ENCODE measurements at places on chromosomes 7 and 10.

DNA sequence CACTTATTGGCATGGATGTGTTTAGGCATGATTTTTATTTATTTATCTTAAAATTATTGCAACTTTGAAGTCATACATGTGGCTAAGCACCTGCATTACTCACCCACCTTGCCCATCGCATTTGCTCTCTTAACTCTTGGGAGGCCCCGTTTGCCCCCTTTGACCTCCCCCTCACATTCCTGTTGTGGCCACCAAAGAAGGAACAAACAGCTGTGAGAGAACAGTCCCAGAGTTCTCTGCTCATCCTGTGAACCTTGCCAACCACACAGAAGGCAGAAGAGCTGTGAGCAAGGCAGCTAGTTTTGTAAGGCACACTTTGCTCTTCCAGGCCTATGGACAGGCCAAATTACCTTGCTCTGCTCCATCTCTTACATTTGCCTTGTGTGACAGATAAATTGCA lies 23.6 kb upstream of the FGL2 start:
- DNase-seq: no peak

DNA sequence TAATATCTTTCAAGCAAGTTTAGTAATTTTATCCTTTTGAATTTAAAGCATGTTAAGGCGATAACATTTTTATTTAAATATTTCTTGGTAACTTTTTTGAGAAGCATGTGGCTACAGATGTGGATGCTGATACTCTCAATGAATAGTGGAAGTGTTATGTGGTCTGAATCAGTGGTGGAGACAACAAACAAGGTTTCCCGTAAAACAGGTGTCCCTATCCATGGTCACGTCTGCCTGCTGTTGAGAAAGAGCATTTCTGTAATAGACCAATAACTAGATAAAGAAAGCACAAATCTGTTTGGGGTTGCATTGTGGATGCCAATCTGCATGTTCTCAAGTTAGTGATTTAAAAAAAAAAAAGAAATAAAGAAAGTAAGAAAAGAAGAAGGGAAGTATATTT lies 13.9 kb upstream of the MAPK8 start:
- no peak for DNase-seq

GRCh38 chr7:142790555-142790954 lies 19.8 kb downstream of the PRSS2 start:
- no peak for DNase-seq

- no peak for DNase-seq
Measured at GRCh38 chr7:121475806-121476205, 79.7 kb upstream of the FAM3C start.

- no peak for DNase-seq
Measured at GRCh38 chr7:7228472-7228871, 46.1 kb downstream of the C1GALT1 start.

DNA sequence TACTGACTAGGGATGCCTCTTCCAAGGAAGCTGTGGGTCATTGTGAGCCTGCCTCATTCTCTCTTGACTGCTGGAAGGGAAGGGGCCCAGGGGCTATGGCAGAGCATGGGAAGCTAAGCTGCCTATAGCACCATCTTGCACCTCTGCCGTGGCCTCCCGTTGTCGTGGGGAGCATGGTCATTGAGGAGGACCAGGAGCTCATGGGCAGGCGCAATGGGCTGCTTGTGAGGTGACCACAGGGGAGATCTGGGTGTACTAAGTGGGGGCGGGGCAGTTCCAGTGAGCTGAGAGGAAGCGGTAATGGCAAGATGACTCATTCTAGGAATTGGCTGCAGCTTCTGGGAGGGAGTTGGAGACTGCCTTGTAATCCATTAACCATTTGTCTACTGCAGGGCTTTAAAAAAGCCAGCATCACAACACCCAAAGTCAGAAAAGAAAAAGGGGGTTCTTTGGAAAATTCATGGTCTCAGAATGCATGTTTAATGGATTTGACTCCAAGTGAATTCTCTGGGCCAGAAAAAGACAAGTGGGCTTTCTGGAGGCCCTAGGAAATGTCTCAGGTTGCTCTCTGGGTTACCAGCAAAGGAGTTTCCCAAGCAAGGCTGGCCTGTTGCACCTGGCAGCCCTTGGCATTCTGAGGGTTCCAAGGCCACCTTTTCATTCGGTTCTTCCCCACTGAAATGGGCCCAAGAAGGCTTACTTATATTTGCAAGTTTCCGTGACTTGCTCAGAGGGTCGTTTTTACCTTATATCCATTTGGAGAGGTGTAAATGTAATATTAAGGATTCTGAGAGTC lies 3.6 kb downstream of the DUSP5 start:
- no peak for DNase-seq

DNA sequence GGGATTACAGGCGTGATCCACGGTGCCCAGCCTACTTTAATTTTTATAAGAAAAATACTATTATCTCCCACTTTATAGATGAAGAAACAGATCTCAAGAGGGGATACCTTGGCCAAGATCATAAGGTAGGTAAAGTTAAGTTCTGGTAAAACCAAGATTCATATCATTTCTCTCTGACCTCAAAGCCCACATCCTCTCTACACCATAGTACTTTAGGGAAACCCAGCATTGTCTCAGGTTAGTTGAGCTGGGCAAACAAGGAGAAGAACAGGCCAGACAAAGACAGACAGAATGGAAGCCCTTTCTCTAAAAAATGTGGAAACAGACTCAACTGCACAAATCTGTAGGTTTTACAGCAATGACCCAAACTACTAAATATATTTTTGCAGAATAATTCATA lies 197.7 kb upstream of the FRMD4A start:
- DNase-seq: no peak

DNA sequence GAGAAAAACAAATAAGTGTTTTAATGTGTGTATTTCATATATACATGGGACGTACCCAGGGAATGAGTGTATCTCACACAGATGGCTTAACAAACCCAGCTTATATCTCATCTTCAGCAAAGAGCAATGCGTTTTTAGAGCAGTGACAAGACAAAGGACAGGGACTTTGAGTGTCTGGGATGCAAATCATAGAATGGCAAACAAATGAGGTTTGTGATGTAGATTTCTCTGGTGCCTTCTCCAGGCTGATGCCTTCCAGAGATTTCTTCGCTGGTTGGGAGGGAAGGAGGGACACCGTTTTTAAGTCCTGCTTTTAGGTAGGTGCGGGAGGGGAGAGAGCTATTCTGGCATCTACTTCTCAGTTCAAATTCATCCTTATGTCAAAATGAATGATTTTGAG lies 16.6 kb downstream of the LANCL2 start:
- DNase-seq: no peak

GRCh38 chr7:78018641-78019446 lies 220.3 kb downstream of the PHTF2 start:
- no peak for DNase-seq

- DNase-seq: no peak
Measured at GRCh38 chr7:32150039-32150438, 79.8 kb upstream of the PDE1C start.

DNA sequence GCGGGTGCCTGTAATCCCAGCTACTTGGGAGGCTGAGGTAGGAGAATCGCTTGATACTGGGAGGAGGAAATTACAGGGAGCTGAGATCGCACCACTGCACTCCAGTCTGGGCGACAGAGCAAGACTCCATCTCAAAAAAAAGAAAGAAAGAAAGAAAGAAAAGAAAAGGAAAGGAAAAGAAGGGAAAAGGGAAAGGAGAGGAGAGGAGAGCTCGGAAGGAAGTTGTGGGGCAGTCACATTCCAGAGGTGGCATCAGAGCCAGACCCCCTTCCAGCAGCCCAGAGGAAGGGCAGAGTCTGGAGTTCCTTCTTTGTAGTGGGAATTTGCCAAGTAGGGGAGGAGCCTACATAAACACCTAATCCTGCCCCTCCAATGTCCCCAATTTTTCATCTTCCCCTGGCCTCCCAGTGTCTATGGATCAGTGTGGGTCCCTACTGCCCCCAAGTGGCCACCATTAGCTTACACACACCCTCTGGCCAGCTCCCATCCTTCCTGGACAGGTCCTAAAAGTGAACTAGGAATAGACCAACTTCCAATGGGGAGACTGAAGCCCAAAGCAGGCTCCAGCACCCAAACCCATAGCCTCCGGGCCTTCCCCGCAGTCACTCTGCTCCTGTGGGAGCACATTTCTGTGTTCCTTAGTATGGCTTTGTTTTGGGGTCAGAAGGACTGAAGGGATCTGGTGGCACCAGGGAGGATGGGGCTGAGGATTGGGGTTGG lies 39.6 kb upstream of the HSPB1 start:
- no peak for DNase-seq

DNA sequence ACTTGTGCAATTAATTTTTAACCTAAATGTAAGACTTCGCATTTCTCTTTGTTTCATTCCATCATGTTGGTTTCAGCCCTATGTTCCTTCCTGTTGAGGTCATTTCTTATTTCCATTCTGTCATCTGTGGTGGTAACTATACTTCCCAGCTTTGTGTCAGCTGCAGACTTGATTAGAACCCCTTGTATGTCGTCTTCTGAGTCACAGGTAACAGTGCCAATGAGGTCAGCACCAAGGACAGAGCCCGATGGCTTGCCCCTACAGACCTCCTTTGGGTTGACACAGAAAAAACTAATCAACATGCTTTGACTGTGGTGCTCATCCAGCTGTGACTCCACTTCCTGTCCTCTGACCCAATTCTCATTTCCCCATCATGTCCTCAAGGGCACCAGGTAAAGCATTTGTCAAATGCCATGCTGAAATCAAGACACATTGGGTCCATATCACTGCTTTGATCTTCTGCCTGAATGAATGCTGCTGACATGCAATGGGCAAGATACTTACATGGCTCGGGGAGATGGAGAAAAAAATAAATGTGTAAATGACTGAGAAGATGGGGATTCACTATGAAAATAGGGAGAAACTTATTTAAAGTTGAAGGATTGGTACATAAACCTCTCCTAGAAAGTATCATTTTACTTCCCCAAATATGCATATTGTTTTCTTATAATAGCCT lies 25.6 kb upstream of the CRTAC1 start:
- DNase-seq: no peak

DNA sequence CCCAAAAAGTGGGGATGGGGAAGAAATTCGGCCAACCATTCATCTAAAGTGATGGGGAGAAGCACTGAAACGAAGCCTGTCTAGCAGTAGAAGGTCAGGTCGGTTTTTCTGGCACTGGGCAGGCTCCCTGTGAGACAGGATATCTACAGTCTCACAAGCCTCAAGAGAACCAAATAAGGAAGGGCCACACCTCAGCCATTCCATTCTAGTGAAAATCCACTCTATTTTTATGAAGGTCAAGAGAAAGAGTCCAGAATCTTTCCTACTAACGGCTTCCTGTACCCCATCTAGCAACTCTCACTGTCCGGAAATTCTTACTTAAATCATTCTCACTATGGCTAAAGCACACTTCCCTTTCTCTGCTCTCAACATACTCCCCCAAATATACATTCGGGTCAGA lies 267.1 kb downstream of the PRPF18 start:
- DNase-seq: no peak

DNA sequence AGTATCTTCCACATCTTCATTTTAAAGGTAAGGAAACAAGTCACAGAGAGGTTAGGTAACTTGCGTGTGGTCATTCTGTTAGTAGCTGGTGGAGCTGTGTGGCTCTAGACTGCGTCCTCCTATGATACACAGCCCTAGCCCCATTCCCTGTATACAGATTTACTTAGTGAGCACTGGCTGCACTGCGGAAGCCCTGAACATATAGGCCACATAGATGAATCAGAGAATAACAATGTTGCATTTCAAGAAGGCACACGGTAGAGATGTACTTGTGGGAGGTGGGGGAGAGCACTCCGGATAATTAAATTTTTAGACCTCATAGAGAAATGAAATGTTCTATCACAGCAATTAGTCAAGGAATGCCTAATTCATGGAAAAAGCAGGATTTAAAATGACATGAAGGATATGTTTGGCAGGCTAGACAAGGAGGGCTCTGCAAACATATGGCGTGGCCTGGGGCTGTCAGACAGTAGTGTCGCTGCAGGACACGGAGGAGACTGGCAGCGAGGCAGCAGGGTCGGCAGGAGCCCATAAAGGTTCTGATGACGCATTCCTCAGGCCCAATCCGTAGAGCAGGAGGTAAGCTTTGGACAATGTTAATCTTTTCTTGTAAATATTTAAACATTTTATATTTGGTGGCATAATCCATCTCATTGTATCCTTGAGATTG lies 29.5 kb downstream of the RAB11FIP2 start:
- DNase-seq: no peak

- no peak for DNase-seq
Measured at GRCh38 chr7:158431941-158432347, 155.7 kb downstream of the PTPRN2 start.

DNA sequence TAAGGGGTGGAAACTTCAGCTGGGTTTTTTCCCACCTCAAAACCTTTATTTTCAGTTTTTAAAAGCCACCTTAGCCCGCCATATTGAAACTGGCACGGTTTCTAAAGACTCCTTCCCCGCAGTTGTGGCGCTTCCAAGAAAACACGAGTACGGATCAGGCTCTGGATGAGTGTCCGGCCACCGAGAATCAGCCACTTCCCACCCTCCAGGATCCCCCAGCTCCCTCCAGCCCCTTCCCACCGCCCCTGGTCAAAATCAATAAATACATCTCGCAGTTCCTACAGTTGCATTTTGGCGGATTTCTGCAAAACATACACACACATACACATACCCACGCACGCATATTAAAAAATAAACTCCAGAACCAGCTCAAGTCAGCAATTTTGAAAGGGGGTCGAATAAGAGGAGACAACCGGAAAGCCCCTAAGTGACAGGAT lies 1.1 kb downstream of the SFMBT2 start:
- no peak for DNase-seq

GRCh38 chr10:31770307-31770902 lies 158.2 kb downstream of the ARHGAP12 start:
- no peak for DNase-seq

DNA sequence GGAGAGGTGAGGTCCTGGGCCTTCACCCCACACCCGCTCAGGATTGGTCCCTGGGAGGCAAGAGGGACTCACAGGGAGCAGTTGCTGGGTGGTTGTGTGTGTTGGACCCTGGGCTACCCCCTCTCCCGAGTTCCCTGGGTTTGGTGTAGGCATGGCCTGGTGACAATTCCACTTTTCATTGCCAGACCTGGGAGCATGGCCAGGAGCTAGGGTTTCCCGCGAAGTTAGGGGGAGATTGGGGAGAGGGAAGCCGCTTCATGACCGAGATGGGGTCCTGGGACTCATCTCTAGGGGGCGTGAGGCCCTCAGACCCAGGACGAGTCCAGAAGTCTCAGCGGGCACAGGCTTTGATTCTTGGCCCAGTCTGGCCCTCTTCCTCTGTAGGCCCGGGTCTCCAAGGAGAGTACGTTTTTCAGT lies 606 bp downstream of the PALD1 start:
- DNase-seq: no peak

- DNase-seq: no peak
Measured at GRCh38 chr10:72083790-72084459, 4.4 kb downstream of the SPOCK2 start.

DNA sequence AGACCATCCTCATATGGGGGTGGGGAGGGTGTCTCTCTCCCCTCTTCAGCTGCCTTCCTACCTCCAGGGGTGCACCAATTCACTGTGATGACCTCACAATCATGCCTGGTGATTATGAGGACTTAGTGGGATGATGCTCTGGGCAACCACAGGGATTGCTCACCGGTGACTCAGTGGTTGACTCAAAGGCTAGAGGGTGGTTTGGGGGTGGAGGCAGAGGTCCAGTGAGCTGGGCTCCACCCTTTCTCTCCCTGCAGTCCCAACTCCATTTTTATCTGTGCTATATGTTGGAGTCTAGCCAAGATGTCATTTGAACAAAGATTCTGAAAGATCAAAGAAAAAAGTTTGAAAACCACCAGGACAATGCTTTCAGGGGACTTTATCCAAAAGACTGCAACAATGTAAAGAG lies 286.9 kb downstream of the KCNMA1 start:
- DNase-seq: no peak

- DNase-seq: no peak
Measured at GRCh38 chr10:127910464-127910770, 3.5 kb downstream of the PTPRE start.
